ENCODE measurements at places on chromosomes 3 and 15.

DNA sequence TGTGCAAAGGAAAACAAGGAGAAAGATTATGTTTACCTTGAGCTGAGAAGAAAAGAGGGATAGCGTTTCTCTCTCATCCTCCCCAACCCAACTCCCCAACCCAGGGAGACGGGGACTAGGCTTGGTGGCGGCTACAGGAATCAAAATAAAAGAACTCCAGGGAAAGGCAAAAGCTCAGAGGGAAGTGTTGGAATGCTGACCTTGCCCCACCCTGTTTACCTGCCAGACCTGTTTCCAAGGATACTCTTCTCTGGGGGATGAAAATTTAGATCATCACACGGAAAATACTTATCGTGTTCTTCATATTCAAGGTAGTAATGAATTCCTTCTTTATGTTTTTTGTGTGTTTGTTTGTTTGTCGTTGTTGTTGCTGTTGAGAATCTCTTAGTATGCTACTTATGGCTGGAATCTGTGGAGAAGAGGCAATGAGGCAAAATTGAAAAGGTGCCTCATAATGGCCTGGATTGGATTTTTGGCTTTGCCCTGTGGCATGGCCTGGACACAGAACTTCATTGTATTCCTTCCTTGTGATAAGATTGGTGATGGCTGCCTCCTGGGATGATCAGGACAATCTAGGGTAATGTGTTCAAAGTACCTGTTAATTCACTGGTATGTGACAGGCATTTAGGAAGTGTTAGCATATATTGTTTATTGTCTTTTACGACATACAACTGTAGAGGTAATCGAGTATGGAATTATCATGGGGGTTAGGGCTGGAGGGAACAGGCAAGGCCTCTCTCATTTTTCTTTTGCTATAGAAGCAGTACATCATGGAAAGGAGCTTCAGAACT lies 11.1 kb upstream of the TPRG1 start:
- no peak for DNase-seq

DNA sequence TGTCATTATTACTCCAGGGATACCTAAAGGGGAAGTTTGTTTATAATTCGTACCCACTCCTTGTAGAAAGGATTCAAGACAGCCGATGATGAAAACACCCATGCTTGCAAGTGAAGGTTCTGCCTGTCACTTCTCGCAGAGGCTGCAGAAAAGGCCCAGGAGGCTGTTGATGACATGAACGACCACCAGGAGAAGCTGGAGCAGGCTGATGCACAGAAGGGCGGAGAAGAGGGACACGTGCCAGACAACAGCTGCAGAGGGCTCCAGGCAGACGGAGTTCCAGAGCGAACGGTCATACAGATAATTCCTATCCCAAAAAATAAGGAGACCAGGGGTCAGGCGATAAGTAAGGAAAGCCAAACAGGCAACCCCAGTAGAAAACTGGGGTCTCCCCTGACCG lies 5.7 kb upstream of the DYNLT2B start:
- no peak for DNase-seq

DNA sequence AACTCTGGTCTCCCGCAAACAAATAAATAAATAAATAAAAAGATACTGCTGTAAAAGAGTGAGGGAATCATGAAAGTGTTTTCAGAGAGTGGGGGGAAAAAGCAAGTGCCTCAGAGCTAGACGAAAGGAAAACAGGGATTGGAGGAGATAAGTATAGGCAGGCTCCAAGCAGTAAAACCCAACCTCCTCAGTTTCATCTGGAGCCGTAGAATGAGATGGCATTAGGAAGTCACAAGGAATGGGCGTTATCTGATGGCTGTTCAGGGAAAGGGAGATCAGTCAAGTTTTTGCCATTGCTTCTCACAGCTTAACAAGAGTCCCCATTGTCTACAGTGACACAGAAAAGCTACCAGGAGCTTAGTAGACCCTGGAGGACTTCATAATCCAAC lies 451.5 kb upstream of the PPP2R3A start:
- no peak for DNase-seq

DNA sequence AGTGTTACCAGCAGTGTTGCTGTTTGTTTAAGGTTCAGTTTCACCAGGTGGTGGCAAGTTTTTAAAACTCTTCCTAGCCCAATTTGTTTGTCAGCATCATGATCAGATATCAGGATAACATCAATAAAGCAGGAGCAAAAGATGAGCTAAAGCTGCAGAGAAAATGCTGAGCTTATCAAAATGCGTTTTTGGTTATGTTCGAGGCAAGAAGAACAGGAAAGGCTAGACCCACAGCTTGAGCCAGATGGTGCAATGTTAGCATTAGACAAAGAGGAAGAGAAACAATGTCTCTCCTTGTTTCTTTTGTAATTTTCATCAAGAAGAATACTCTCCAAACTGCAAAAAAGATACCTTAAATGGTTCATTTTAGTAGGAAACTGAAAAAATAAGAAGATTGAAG lies 66.2 kb downstream of the THRB start:
- no peak for DNase-seq

GRCh38 chr15:83871808-83872559 lies 218.1 kb downstream of the ADAMTSL3 start:
- no peak for DNase-seq

GRCh38 chr3:18964640-18965039 lies 183.7 kb upstream of the KCNH8 start:
- DNase-seq = no peak

DNA sequence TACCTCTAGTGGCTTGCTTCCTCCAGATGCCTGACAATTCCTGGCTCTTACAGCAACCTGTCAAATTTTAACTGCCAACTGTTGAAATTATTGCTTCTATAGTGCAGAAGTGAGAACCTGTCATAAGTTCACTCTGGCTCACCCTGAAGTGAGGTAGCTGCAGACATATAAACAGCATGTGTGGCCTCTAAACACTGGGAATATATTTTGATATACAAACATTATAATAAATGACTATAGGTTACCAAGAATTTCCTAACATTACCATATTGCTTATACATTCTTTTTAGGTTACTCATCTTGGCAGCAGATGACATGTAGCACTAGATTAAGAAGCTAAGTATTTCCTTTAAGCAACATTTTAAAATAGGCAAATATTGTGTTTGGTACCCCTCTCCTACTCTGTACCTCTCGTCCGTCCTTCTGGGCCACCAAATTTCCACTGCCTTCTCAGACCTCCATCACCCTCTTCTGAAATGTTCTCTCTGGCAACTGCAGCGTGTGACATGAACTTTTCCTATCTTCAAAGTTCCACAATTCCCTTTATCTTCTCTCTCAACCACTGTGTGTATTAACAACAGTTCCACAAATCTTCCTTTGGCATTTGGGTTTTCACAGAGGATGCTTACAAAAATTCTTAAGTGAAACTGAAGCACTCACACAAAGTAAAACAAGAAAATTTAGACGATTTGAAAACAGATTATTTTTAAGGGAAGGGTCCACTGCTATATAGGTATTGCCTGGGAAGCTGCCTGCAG lies 15.3 kb upstream of the XXYLT1 start:
- no peak for DNase-seq

GRCh38 chr3:105729667-105730066 lies 139.1 kb downstream of the CBLB start:
- no peak for DNase-seq

- no peak for DNase-seq
Observed at GRCh38 chr3:49173792-49174170, 2.4 kb downstream of the KLHDC8B start.

DNA sequence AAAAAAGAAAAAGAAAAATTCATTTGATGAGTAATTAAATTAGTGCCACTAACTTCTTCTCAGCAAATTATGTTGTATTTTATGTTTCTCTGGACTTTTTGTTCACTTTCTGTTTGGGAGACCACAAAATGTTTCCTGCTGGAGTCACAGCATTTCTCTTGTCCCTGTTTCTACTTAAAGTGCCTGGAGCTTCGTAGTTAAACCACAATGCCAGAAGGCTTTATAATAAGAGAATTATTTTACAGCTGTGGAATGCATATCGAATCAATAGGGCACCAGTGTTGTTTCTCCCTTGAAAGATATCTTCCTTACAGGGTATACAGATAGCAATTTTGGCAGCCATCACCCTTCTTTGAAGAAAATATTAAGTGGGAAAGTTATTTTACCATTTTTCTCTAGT lies 3.2 kb downstream of the DTWD1 start:
- DNase-seq = no peak

DNA sequence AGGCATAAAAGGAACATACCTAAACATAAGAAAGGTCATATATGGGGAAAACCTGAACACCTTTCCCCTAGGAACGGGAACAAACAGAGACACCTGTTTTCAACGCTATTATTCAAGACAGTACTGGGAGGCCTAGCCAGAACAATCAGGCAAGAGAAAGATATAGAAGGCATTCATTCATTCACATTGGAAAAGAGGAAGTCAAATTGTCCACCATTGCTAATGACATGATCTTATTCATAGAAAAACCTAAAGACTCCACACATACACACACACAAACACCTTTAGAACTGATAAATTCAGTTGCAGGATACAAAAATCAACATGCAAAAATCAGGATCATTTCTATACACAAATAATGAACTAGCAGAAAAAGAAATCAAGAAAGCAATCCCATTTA lies 36.5 kb downstream of the SERP1 start:
- DNase-seq = no peak

- DNase-seq = no peak
Observed at GRCh38 chr3:97278506-97278905, 464.1 kb downstream of the EPHA6 start.

- DNase-seq = no peak
Observed at GRCh38 chr3:66912306-66912705, 85.8 kb upstream of the KBTBD8 start.

DNA sequence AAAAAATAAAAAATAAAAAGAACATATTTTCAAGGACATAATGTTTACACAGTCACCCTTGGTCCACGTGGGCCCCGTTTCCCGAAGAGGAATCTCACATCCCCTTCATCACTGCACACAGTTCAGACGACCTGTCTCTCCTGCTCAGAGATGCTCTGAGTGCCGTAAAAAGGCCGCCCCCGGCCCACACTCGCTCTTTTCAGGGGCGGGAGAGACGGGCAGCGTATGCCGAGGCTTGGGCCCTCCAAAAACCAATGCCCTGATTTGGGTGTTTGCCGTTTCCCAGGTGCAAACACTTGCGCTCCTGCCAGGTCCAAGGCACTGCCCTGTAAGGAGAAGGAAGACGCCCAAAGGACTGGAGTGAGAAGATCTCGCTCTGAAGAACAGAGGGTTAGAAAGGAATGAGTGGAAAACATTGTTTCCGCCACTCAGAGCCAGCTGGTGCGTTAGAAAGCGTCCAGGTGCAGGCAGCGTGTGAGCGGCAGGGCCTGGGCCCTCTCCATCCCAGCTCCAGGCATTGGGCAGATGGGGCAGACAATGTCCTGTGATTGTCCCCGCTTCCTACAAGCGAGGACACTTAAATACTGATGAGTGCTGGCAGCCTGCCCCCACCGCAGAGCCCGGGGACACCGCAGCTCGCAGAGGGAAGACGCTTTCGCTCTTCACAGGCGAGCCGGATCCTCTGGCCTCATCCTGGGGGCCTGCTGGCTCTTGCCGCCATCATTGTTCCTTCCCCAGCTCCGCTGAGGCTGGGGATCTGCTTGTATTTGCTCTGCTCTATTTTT lies 53.2 kb downstream of the NIPA2 start:
- no peak for DNase-seq

DNA sequence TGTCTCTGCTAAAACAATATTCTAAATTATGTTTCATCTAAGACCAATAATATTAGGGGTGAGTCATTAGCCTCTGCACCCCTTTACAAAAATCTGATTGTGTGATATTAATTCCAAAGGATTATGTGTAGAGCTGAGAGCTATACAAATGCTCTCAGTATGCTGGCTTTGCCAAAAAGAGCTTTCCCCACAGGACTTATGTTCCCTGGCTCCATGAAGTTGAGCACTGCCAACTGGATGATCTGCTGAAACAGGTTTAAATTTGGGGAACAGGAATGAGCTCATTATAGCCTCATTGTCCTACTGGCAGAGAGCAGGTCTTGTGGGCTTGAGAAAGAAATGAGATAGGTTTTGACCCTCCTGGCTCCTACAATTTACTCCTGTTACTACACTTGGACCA lies 347.8 kb upstream of the LMCD1 start:
- no peak for DNase-seq

DNA sequence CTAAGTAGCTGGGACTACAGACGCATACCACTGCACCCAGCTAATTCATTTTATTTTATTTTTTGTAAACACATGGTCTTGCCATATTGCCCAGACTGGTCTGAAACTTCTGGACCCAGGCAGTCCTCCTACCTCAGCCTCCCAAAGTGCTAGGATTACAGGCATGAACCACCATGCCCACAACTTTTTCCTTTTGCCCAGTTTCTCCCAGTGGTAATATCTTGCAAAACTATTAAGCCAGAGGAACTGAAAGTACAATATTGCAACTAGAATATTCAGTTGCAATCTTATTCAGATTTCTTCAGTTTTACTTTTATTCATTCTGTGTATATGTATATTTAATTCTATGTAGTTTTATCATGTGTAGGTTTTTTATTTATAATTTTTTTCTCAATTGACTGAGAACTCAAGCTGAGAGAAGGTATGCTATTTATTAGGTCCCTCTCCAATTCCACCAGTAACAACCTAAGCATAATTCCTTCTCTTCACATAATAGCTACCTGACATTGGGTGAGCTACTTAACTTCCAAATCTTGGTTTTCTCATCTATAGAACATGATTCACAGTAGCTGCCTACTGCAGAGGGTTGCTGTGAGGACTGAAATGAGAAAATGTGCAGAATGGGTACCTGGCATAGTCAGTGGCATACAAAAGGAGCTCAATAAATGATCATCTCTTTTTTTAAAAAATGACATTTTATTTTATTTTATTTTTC lies 30.8 kb downstream of the KLHL18 start:
- DNase-seq = no peak

GRCh38 chr3:129936757-129937156 lies 37.8 kb upstream of the TRH start:
- DNase-seq = no peak

- DNase-seq = no peak
Observed at GRCh38 chr15:100703032-100703578, 100.7 kb downstream of the ASB7 start.

- no peak for DNase-seq
Observed at GRCh38 chr3:185251272-185251671, 2.6 kb downstream of the EHHADH start.

- DNase-seq = no peak
Observed at GRCh38 chr15:40340740-40341400, at the start of gene CCDC9B. TSS of gene CCDC9B (minus strand) at chr15:40340939. CDS start at chr15:40340819, 120 bp downstream.

- no peak for DNase-seq
Observed at GRCh38 chr3:190883973-190884832, 21.7 kb upstream of the GMNC start.

DNA sequence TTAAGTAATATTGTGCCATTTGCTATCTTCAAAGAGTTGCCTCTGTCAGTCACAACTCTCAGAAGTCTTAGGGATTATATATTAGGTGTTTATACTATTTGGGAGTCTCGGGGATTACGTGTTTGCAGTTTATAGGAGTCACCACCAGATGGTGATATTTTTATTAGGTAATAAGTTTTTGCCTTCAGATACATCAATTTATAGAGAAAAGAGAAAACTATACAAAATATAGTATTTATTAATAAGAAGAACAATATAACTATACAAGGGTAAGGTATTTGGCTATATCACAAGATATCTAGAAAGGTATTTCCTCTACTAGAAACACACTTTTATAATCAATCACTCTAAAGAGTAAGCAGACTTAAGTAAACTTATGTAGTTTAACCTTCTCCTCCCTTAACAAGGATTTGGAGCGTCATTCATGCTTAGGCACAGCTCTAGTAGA lies 10.7 kb upstream of the DHX36 start:
- DNase-seq = no peak

- no peak for DNase-seq
Observed at GRCh38 chr3:31431321-31431720, 101.4 kb upstream of the STT3B start.
